ENCODE measurements at places on chromosomes 7 and 10.

- DNase-seq, result no peak
Observed at GRCh38 chr7:149794661-149795060, 21.3 kb upstream of the ZNF467 start.

DNA sequence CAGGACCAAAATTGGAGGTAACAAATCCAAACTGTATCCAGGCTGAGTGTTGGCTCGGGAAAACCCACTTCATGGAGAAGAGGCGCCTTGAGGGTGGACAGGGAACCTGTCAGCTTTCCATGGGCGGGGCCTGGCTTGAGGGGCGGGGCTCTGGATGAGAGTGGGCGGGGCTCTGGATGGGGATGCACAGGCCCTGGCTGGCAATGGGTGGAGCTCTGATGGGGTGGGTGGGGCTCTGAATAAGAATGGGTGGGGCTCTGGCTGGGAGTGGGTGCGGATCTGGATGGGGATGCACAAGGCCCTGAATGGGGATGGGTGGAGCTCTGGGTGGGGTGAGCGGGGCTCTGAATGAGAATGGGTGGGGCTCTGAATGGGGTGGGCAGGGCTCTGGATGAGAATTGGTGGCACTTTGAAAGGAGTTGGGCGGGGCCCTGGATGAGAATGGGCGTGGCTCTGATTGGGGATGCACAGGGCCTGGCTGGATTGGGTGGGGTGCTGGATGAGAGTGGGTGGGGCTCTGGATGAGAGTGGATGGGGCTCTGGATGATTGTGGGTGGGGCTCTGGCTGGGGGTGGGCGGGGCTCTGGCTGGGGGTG lies 96.6 kb upstream of the NPTX2 start:
- DNase-seq, result peak; percentile 31

GRCh38 chr7:3043544-3044371 lies at the start of gene CARD11:
Gene CARD11 (minus strand): TSS chr7:3043867. CDS start chr7:2958506, 85,361 bp downstream.
- DNase-seq, result peak; percentile 63

GRCh38 chr7:27199849-27200760 lies at the start of gene HOXA13:
Gene HOXA13 (minus strand): TSS chr7:27200091. CDS start chr7:27200077, 14 bp downstream.
- DNase-seq, result no peak

DNA sequence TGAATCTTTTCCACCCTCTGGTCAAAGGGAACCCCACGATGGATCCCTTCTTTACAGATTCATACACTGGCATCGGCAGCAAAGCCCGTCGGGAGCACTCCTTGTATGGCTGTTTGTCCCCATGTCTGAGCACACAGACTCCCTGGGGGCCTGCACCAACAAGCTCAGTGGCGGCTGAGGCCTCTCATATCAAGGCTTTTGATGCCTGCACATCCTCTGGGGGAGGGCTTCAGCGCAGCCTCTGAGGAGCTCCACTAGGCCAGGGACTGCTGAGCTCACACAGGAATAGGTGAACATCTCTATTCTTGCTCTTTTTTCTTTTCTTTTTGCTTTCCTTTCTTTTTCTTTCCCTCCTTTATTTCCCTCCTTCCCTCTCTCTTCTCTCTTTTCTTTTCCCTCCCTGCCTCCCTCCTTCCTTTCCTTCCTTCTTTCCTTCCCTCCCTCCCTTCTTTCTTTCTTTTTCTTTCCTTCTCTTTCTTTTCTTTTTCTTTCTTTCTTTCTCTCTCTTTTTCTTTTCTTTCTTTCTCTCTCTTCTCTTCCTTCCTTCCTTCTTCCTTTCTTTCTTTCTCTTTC lies 174.6 kb downstream of the CCDC3 start:
- DNase-seq, result no peak

- DNase-seq, result no peak
Observed at GRCh38 chr7:19707240-19707639, 1.6 kb downstream of the POLR1F start.

- DNase-seq, result no peak
Observed at GRCh38 chr7:129522088-129522970, 20.0 kb downstream of the SMKR1 start.

- DNase-seq, result no peak
Observed at GRCh38 chr10:96325719-96326373, 21.6 kb downstream of the DNTT start.

DNA sequence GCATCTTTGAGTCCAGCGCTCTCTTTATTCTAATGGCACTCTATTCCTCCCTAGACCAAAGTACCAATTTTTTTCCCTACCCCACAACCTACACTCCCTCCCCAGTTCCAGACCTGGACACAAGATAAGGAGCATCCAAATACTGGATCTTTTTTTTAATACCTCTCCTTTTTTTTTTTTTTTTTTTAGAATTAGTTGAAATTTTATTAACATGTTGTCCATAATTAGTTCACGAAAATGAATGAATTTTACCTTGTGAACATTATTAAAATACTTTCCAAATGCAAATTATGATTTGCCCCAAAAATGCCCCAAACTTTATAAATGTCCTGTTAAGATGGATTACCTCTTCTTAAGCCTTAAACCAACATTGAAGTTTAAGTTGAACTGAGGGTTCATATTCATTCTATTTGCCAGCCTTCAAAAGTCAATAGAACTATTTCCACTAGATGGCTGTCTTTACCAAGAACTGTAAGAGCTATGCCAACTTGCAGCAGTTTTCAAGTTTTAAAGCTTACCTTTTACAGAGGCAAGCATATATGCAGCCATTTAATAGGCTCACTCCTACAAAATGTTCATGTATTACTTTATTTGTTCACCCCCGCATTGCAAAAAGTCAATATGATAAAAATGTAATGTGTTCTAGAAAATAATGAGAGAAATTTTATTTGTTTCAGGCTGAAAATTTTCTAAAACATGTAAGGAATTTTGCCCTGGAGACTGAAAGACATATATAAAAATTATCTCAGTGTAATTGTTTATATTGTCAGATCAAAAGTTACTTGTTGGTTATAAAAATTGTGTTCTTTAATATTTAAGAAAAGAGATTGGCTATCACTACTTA lies 39.7 kb upstream of the TNKS2 start:
- no peak for DNase-seq

GRCh38 chr7:43058271-43059066 lies 54.0 kb upstream of the HECW1 start:
- no peak for DNase-seq

DNA sequence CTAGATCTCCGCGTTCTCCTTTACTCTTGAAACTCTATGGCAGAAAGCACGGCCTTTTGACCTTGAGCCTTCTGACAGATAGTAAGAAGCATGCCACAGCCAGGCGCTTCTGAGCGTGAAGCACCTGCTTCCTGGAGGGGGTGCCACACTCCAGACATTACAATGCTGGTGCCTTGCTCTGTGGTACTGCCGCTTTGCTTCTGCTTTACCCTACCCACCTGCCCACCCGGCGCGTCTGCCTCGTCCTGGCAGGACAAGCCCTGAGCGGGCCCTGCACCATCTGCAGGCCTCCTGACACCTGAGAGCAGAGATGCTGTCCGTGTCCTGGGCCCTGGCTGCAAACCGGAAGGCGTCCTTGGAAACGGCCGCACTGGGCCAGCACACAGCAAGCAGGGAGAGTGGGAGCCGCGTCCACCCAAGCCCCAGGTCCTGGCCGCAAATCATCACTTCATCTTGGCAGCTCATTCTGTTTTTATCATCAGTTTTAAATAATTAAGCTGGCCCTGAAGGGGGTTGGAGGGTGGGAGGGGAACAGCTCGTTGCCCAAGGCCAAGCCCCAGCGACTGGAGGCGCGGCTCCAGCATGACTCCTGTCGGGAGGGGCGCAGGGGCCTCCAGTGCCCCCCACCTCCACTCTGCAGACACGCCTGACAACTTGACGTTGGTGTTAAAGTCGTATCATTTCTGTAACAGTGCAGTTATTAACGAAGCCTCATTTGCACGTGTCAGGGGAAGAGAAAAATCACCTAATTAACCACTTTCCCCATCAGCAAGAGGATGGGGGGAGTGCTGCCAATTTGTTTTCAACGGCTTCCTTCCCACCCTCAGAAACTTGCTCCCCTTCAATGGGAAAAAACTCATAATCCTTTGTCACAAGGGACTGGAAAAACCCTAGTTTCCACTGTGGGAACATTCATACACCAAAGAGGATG lies 132.2 kb downstream of the MAD1L1 start:
- DNase-seq, result no peak

- DNase-seq, result no peak
Observed at GRCh38 chr10:131700506-131700905, 200.3 kb upstream of the PPP2R2D start.

DNA sequence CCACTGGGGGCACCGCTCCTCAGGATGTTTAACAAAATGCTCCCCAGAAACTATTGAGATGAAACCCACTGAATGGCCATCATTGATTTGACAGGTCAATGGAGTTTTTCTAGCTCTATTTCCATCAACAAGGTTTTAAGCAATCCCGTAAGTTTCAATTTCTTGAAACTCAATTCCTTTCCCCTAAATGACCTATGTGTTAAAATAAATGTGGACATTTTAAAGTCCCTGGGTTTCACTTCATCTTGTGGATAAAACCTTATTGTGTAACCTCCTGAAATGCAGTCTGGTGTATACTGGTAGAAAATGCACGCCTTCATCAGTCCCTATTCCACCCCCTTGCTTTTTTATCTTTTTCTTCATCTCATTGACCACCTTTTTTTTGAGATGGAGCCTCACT lies 8.9 kb upstream of the C7orf33 start:
- no peak for DNase-seq

DNA sequence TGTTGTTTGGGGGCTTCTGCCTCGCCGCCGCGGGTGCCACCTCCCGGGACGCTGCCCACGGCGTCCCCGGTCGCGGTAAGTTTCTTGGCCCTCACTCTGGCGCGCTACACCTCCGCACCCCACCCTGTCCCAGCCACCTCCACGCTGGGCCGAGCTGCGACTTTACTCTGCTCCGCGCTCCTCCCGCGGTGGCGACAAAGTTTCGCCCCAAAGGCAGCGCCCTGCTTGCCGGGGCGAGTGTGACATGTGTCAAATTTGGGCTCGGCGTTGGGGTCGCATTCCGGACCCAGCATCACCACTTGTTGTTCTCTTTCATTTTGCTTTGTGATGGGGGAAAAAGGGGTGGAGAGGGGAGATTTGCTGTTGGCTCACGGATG lies 167.7 kb upstream of the PPP1R3A start:
- no peak for DNase-seq

DNA sequence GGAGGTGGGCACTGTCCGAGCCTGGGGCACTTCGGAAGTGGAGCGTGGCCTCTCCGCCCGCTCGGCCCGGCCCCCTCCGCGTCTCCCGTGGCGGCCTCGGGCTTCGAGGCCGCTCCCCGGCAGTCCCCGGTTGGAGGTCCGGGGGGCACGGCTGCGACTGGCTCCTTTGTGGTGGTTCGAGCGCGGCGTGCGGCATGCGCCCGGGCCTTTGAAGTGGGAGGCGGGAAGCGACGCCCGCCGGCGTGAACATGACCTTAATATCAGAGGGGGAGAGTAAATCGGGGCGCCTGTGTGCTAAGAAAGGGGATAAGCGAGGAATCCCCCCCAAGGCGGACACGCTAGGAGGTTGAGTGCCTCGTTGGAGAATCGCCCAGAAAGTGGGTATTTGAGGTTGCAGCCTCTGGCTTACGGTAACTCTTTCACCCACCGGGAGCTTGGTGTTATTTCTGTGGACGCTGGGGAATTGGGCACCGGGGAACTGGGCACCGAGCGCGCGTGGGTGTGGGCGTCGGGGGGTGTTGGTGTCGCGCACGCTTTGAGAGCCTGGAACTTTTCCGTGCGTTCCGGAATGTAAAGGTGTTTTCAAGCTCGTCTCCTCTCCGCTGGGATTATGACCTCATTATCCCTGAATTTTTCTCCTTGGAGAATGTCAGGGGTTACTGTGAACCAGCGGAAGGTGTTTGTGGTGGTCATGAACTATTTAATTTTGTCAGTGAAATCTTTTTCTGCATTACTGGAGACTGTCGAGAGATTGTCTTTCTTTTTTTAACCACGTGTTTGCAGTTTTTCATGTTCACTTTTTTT lies 660 bp downstream of the SUV39H2 start:
- peak; percentile 57 for DNase-seq

DNA sequence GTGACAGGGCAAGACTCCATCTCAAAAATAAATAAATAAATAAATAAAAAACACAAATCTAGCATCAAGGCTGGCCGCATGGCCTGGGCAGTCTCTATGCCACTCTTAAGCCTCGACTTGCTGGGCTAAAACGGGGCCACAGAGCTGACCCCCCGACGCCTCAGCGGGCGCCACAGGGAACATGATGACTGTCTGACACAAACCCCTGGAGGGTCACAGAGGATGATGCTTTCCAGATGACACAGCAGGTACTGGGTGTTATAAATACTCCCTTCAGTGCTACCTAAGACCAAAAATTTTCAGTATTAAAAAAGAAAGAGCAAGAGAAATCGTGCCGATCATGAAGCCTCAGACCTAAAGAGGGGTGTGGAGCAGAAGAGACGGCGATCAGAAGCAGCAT lies 176.8 kb downstream of the MAD1L1 start:
- DNase-seq, result no peak

- no peak for DNase-seq
Observed at GRCh38 chr10:124125305-124126116, 32.1 kb upstream of the CHST15 start.

GRCh38 chr7:37488163-37488764 lies 39.6 kb upstream of the ELMO1 start:
- DNase-seq, result no peak

- DNase-seq, result peak; percentile 37
Observed at GRCh38 chr10:49281461-49281860, 17.5 kb upstream of the C10orf71 start.

DNA sequence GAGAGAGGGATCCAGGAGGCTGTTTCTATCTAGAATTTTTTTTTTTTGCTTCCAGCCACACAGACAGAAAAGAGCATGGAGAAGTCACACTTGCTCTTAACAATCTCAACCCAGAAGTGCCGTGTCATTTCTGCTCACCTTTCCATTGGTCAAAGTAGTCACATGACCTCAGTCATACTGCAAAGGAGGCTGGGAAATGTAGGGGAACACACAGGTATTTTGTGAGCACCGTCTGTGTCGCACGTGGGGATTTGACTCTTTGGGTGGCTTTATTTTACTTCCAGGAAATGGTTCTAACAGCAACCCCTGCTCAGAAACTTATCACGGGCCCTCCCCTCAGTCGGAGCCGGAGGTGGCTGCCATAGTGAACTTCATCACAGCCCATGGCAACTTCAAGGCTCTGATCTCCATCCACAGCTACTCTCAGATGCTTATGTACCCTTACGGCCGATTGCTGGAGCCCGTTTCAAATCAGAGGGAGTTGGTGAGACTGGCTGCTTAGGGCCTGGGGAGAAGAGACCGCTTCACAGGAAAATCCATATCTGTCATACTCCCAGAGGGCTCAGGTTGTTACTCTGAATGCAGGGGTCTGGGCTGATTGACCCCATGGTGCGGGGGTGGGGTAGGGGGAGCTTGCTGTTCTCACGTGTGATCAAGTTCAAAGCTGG lies 13.1 kb upstream of the CPA1 start:
- peak; percentile 40 for DNase-seq

- no peak for DNase-seq
Observed at GRCh38 chr10:52474265-52474664, 160.2 kb downstream of the DKK1 start.

DNA sequence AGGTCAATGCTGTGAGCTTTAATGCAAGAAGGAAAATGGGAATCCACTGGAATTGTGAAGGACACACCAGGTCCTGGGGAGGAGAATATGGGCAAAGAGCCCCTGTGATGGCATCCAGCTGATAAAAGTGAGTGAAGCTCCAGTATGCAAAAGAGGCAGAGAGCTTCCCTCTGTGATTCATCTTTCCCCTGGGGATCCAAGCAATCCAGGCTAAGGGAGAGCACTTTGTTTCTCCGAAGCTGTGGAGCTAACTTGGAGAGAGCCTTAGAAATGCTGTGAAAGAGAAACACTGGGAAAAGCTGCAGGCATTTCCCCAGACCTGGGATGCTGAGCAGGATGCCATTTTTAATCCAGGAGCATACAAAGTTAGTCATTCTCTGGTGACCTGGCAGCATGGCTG lies 489.5 kb downstream of the SH2D4B start:
- DNase-seq, result no peak

Measured in stimulated activated CD8-positive, alpha-beta memory T cell treated with anti-CD3 and anti-CD28 coated beads, Interleukin-4, amount 100 ng/mL, for 48 hours (primary cell).